ENCODE measurements at places on chromosomes 1 and 21. TPM values are rescaled to one million over a fixed set of nuclear protein-coding genes. Genes with fewer than 3 reads are reported as not detected.

DNA sequence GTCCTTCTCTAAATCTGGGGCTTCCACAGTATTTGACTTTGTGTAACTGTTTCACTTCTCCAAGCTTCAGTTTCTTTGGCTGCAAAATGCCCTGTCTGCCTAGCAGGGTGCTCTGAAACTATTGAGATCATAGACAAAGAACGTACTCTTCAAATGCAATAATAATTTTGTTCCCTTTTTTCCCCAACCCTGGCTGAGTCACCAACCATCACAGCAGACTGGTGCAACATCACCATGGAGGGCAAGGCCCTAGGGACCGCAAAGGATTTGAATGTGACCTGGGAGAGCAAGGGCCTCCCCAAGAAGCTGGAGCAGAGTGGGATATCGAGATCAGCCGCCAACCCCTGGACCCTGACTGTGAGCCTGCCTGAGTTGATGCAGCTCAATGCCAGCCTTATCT, 115.0 kb downstream of the FCRL5 start:
- DNase-seq: no peak

GRCh38 chr1:230877924-230878590, 9.7 kb upstream of the C1orf198 start:
- DNase-seq: no peak

DNA sequence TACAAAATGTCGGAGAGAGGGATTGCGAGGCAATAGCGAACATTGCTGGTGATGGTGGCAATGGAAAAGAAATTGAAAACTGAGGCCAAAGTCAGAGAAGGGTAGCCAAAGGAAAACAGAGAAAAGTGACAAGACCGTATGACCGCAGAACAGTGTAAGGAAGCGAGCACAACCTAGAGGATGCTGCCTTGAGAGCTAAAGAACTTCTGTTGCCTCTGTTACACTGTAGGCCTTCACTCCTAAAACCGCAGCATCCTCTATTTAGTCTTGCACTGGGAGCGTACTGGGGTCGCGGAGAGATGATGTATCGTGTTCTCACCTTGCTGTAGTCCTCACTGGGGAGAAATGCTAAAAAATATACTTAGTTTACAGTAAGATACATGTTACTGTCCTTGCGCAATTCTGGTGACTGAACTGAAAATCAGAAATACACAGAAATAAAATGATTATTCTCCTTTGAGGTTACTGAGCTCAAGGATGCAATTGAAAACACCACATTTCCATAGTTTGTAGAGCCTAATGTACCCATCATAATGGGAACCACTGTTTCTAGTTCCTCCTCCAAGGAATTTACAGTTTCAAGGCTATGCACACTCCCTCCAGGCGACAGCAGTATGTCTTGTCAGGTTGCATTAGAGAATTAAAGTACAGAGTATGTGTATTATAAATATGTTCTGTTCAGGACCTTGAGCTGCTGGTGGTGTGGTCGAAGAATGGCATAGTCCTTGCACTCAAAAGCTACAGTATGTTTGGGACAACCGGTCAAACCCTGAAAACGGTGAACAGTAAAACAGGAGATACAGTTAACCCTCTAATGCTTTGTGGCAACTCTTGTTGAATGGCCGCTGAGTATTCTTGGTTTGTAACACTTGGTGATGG, 1.3 kb downstream of the NEK7 start:
- no peak for DNase-seq

- DNase-seq: no peak
Observed at GRCh38 chr1:231596337-231596791, 30.2 kb upstream of the DISC1 start.

- DNase-seq: no peak
Observed at GRCh38 chr1:60923389-60924087, 158.8 kb upstream of the NFIA start.

- DNase-seq: no peak
Observed at GRCh38 chr1:211648980-211649934, 26.2 kb downstream of the NEK2 start.

GRCh38 chr1:53308506-53308905, 19.4 kb downstream of the LRP8 start:
- DNase-seq: no peak

GRCh38 chr1:154191990-154192461, at the start of gene TPM3:
Gene TPM3, minus strand, starts transcription at chr1:154192100. Its CDS starts 82 bp downstream, at chr1:154192018.
- no peak for DNase-seq

GRCh38 chr1:31111290-31111951, 45.9 kb upstream of the PUM1 start:
- no peak for DNase-seq

DNA sequence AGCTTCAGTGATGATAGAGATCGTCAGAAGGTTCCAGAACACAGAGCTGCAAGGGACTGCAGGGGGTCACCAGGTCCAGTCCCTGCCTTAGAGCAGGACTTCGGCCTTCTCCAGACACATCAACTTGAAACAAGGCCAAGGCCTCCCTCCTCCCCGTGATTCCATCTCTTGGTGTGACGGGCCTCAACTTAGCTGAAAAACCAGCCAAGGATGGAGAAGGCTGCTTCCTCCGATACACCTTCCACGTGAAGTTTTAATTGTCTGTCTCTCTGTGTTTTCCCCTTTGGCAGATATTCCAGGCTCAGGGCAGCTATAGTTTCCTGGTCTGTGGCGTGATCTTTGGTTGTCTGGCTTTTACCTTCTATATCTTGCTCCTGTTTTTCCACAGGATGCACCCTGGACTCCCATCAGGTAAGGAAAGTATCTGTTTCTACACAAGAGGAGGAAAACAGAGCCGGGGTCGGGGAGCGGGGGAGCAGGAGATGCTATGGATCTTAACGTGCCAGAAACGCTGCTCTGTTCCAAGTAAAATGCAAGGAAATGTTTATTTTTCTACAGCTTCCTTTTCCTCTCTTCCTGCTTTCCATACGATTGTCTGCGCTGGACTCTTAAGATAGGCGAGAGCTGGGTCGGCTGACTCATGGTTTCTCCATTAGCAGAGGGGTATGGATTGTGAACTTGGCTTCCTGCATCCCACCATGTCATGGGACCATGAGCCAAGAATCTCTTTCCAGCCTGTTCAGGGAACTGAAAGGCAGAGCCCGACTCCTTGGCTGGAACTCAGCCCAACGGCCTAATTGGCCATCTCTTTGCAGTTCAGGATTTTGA, 32.8 kb downstream of the ELK4 start:
- peak; percentile 59 for DNase-seq

GRCh38 chr1:95547005-95547404, 313.0 kb downstream of the RWDD3 start:
- no peak for DNase-seq

DNA sequence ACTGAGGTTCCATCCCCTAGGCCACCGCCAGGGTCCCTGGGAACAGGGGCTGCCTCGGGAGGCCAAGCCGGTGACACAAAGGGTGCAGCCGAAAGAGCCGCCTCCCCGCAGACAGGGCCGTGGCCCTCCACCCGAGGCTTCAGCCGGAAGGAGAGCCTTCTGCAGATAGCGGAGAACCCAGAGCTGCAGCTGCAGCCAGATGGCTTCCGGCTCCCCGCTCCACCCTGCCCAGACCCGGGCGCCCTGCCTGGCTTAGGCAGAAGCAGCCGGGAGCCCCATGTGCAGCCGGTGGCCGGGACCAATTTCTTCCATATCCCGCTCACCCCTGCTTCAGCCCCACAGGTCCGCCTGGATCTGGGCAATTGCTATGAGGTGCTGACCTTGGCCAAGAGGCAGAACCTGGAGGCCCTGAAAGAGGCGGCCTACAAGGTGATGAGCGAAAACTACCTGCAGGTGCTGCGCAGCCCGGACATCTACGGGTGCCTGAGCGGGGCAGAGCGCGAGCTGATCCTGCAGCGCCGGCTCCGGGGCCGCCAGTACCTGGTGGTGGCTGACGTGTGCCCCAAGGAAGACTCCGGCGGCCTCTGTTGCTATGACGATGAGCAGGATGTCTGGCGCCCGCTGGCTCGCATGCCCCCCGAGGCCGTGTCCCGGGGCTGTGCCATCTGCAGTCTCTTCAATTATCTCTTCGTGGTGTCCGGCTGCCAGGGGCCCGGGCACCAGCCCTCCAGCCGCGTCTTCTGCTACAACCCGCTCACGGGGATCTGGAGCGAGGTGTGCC, 1.4 kb downstream of the KLHDC7A start:
- no peak for DNase-seq

DNA sequence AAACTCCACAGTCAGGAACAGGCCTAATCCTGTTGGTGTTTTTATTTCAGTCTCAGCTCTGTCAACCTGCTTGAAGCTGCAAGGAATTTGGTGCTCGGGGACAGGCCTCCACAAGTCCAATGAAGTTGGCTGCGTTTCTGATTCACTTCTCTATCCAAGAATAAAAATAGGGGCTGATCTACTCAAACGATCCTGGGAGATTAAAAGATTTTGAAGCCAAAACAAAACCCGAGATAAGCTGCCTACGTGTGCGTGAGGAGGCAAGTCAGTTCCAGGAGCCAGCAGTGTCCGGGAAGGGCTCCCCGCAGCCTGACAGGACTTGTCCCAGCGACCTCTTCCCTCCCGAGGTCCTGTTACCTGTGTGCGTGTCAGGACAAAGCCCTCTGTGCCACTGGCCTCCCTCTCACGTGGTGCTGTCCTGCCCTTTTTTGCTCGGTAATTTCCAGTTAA, 98.0 kb downstream of the ETS2 start:
- no peak for DNase-seq

DNA sequence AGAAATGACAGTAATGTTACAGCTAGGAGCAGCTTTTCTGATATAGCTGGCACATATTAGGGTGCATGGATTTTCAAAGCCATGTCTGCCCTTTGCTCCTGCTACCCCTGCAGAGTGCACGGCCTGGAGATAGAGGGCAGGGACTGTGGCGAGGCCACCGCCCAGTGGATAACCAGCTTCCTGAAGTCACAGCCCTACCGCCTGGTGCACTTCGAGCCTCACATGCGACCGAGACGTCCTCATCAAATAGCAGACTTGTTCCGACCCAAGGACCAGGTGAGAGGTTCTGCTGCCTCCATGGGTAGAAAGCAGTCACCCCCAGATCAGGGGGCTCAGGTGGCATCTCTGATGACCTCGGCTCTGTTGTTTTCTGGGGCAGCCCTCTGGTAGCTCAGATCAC, 9.8 kb downstream of the MTARC1 start:
- DNase-seq: no peak

- no peak for DNase-seq
Observed at GRCh38 chr1:103341377-103341880, 184.1 kb upstream of the RNPC3 start.

GRCh38 chr1:162912061-162912667, 51.2 kb upstream of the CCDC190 start:
- no peak for DNase-seq

GRCh38 chr1:109991400-109991925, 6.9 kb downstream of the AHCYL1 start:
- DNase-seq: no peak

- no peak for DNase-seq
Observed at GRCh38 chr1:31839662-31840343, 24.0 kb upstream of the SPOCD1 start.

GRCh38 chr1:234849832-234850231, 239.9 kb upstream of the IRF2BP2 start:
- no peak for DNase-seq

DNA sequence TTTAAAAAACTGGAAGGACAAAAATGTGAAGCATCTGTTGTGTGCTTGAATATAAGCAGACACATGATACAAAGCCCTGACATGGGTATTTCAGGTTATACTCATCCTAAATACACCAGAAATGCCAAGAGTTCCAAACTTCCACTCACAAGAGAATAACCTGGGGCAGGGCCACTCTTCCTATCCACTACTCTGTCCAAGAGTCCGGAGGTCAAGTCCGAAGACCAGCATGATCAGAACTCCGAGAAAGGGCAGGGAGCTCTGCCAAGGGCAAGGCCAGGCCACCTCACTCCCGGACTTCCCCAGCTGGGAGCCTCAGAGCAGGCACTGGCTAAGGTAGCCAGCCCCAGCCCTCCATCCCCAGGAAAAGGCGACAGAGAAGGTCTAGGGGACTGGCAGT, 37.5 kb downstream of the HLCS start:
- no peak for DNase-seq

- DNase-seq: no peak
Observed at GRCh38 chr1:55195521-55196233, 19.5 kb downstream of the USP24 start.

- peak; percentile 46 for DNase-seq
Observed at GRCh38 chr1:46246548-46247435, 771 bp upstream of the RAD54L start.

DNA sequence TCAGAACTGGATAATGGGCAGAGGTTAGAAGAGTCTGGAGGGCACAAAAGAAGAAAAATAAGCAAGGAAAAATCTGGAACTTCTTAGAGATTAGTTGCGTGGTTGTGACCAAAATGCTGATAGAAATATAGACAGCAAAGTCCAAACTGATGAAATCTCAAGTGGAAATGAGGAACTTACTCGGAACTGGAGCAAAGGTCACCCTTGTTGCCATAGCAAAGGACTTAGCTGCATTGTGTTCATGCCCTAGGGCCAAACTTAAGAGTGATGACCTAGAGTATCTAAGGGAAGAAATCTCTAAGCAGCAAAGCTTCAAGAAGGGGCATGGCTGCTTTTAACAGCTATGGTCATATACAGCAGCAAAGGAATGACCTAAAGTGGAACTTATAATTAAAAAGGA, 180.0 kb downstream of the TTLL7 start:
- no peak for DNase-seq

DNA sequence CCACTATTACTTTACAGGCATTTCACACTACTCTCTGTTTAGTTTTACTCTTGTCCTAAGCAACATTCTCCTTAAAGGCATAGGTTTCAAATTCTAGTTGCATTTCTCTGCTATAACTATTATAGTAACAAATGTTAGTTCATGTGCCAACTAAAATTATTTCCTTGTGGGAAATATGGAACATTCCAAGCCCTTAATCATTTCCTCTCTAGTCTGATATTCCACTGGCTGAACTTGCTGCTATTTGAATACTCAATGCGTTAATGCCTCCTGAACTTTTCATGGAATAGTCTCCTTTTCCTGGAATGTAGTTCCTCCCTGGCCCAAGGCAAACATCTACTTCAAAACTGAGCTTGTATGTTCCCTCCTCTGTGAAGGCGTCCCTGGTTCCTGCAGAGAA, 19.3 kb upstream of the TBX19 start:
- no peak for DNase-seq

DNA sequence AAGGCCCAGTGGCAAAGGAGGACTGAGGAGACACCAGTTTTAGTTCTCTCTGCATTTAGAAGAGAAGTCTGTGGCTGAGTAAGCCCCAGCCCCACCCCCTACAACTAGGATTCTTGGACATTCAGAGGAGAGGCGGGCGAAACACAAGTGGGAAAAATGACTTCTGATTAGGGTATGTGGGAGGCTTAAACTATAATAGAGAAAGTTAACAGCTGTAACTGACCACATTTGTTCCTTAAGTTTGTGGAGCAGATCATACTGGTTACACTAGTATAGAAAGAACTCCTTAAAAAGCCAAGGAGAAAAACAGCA, 11.2 kb upstream of the TRIM33 start:
- DNase-seq: no peak

The DCLRE1B gene
- 11.3 TPM for polyA plus RNA-seq

The AMIGO1 gene
- polyA plus RNA-seq: 6.7 TPM

The OR2G6 gene
- polyA plus RNA-seq: not detected

The TLR5 gene
- polyA plus RNA-seq: 6.0 TPM

The EFNA3 gene
- 6.7 TPM for polyA plus RNA-seq

The FAM89A gene
- polyA plus RNA-seq: 16.6 TPM

The RNF115 gene
- polyA plus RNA-seq: 13.2 TPM

The PGLYRP4 gene
- polyA plus RNA-seq: not detected

The FAM163A gene
- 0.90 TPM for polyA plus RNA-seq

Measured in renal cortex interstitium (tissue), 15 donors.